ENCODE measurements at places on chromosomes 7 and 10.

GRCh38 chr10:70898687-70899086 is 10.3 kb upstream of the PCBD1 start:
- no peak for DNase-seq

- DNase-seq, result no peak
Observed at GRCh38 chr7:974172-974571, 1.2 kb downstream of the COX19 start.

DNA sequence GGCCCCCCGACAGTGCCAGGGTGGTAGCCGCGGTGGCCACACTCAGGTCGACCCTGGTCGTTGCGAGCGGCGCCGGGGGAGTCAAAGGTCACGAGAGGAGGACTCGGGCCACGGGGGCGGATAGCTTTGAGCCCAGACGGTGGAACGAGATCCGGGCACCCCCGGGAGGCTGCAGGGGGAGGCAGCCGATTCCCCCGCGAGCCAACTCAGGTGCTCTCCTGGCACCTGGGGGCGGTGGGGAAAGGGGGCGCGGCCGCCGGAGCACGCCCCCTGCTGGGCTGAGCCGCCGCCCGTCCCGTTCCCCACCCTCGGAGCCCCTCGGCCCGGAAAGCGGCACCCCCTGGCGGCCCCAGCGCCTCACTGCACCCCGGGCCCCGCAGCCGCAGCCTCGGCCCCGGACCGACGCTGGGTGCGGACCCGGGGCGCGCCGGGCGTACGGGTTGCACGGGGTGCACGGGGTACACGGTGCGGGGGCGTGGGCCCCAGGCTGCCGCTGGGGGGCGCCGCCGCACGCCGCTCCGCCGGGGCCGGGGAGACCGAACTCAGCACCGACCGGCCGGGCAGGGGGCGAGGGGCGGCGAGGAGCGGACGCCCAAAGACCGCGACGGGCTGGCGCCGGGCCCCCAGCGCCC is 521 bp upstream of the NYAP1 start:
- DNase-seq, result peak; percentile 61

GRCh38 chr7:69643708-69644445 is 45.6 kb downstream of the AUTS2 start:
- DNase-seq, result peak; percentile 18

GRCh38 chr10:19332304-19332703 is 283.7 kb downstream of the MALRD1 start:
- no peak for DNase-seq

- no peak for DNase-seq
Observed at GRCh38 chr10:58516671-58517070, 4.0 kb downstream of the BICC1 start.

DNA sequence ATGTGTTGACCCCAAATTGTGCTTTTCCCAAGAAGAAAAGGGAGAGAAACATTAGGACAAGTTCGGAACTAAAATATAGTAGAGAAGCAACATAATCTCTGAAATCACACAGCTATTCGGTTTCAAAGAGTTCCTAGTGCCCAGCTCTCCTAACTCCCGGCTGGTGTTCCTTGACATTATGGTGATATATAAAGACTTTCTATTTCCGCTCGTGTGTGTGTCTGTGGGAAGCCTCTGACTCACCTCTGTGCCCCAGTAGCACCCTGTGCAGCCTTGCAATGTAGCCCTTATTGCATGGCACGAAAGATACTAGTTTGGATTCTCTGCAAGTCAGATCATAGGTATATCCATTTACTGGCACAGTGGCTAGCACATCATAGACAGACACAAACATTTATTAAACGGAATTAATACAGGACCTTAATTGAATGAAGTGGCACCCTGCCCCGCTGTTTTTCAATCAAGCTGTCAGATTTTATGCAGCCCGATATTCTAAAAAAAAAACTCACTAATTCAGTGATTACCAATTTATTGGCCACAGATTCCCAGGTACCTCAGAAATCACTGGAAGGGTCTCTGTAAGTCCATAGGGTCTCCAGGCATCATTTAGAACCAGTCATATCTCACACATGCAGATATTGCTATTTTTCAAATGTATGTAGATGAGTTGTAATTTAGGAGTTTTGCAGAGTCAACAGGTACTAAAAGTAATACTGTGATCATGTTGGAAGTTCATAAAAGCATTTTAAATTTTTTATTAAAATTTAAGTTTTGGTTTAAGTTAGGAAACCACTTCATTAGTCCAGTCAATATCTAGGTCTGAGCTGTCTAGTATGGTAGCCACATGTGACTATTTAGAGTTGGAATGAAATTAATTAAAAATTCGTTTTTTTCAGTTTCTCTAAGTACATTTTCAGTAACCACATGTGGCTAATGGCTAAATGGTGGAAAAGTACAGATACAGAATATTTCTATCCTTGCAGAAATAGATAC is 43.3 kb downstream of the SFTPD start:
- peak; percentile 39 for DNase-seq

GRCh38 chr10:71848325-71849275 is 2.5 kb downstream of the PSAP start:
- DNase-seq, result no peak

DNA sequence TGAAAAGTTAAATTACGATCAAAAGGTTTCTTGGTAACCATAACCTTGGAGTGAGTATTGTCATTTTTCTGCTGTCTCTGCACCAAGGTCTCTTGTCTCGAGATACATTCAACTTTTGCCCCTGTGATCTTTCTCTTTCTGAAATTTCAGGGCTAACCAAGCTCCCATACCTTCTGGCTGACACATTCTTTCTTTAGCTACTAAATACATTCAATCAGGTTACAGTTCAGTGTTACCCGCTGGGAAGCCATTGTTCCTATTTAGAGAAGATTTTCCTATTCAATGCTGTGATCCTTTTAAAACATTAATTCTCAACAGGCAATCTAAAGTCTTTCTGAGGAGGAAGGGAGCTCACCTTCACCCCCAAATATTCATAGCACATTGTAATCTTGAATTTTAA is 22.9 kb upstream of the DMTF1 start:
- no peak for DNase-seq

- DNase-seq, result no peak
Observed at GRCh38 chr10:6986927-6987326, 406.9 kb upstream of the PRKCQ start.

- peak; percentile 43 for DNase-seq
Observed at GRCh38 chr7:25216837-25217236, 11.4 kb downstream of the NPVF start.

- no peak for DNase-seq
Observed at GRCh38 chr7:52120912-52121311, 804.3 kb upstream of the COBL start.

GRCh38 chr7:66505531-66506451 is 122.9 kb upstream of the KCTD7 start:
- DNase-seq, result no peak
